ENCODE measurements at places on chromosomes 2 and 18.

DNA sequence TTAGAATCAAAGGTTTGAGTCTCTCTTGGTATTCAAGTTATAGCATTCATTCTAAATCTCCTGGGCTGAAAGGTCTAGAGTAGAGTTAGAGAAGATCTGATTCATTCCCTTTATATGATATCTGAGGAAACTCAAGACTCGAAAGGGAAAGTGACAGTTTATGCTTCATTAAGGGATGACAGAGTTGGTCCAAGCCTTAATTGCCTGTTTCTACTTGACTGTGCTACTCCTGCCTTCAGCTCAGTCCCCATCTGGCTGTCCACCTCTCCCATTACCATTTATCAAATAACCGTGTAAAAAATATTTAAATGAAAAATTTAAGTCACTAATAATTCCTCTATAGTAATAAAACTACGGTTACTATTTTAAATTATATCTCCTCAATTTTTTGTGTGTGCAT lies 537.1 kb upstream of the MEX3C start:
- no peak for DNase-seq

DNA sequence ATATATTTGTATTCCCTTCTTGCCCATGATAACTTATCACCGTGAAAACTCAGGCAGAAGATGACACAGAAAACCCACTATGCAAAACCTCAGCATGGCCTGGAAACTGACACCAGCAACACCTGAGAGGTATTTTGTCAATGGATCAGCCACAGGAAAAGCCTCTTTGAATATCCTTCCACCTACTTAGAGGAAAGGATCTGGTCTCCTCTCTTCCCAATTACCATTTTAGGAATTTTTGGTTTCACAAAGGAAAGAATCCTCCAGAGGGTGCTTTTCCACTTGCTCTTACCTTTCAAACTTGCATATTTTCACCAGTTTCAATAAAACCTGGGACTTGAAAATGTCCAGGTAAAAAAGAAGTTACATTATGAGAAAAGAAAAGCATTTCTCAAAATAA lies 20.0 kb upstream of the MEIS1 start:
- DNase-seq, result no peak

- DNase-seq, result no peak
Measured at GRCh38 chr2:217430916-217431576, 571.2 kb upstream of the TNP1 start.

GRCh38 chr2:17877811-17878280 lies 621 bp upstream of the KCNS3 start:
- no peak for DNase-seq

GRCh38 chr18:75582940-75583339 lies 155.4 kb upstream of the SMIM21 start:
- no peak for DNase-seq

DNA sequence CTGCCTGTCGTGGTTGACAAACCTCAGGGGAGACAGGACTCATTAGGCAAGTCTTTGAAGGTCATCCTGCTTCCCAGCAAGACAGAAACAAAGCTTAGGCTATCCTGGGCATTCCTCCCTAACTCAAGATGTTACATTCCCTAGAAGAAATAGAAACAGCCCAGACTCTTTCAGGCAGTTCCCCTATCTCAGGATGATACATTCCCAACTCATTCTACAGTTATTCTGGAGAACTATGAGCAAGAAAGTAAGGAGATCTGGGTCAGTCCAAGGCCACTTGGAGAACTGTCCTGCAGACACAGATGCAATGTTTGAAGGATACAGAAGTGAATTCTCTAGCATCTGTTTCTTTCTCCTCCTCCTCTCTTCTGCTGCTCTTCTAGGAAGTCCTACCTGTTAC lies 220.1 kb upstream of the NCKAP5 start:
- no peak for DNase-seq

- DNase-seq, result no peak
Measured at GRCh38 chr2:114550895-114551793, 108.7 kb downstream of the DPP10 start.

DNA sequence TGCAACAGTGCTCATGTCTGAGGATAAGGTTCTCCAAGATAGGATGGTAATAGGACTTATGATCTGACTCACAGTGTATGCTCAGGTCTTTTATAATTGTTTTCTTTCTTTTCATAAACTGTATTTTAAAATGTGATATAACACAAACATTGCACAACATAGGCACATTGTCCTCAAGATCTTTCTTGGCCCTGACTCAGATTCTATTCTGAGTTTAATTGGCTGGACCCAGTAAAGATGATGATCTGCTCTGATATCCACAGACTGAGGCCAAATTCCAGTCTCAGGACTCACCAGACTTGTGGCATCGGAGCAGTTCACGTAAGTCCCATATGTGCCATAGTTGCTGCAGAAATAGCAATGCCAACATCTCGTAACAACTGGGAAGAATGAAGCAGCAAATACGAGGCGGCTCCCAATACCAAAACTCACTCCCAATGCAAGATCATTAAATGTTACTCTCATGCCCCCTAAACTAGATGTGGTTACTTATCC lies 448.9 kb upstream of the SLC14A2 start:
- DNase-seq, result no peak

DNA sequence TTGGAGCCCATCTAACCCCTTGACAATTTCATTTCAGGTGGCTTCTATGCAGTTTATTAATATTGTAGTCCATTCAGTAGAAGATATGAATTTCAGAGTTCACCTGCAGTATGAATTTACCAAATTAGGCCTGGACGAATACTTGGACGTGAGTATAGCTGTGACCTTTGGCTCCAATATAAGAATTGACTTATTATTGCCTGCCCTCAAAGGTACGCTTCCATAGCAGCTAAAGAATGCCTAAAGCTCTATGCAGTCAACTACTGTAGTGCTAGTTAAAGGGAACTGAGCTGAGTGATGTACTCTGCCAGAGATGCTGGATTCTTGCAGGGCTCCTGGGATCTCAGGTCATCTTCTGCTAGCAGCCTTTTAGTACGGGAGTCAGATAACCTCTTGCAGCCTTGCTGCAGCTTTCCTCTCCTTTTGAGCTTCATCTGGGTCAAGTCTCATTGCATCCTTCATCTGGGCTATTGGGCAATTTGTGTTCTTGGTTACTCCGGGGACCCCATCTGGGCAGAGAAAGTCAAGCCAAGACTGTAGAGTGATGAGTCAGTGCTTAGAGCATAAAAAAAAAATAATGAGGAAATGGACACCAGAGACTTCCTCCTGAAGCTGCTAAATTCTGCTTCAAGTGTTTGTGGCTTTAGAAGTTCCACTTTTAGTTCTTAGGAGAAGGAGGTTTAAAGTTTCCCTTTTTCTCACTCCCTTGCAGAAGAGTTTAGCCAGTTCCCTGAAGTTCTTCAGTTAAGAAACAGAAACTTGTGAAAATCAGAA lies 105.6 kb downstream of the PRPF40A start:
- DNase-seq, result no peak

GRCh38 chr18:11955239-11956029 lies 25.9 kb upstream of the IMPA2 start:
- no peak for DNase-seq

DNA sequence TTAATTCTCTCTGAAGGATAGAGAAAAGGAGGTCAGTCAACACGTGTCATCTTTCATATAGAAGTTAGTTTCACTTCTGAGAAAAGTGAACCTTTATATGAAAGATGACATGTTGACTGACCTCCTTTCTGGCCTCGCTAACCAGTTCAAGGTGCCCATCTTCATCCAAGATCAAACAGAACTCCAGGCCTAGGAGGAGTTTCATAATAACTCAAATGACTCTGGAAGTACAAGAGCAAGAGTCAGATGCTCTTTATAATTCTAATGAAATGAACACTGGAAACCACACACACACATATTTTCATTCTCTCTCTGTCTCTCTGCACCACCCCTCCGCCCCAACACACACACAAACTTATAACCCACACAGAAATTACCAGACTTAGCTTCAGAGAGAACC lies 16.3 kb downstream of the ANKRD44 start:
- DNase-seq, result no peak

DNA sequence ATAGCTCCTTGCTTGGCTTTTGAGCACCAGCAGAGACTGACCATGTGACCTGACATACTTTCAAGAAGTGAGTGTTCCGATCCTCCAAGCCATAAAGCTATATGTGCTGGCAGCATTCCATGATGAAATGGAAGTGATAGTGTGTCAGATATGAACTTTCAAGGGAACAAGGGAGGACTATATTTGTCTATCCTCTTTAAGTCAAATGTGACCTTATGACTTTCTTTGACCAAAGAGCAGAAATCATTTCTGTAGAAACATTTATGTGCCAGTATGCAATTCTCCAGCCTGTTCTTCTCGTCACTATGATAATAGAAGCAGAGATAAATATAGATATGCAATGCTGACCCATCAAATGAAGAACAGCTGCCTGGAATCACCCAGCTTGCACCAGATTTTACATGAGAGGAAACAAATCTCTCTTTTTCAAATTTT lies 14.4 kb downstream of the HYCC2 start:
- no peak for DNase-seq

GRCh38 chr2:81050580-81051095 lies 746.1 kb upstream of the LRRTM1 start:
- no peak for DNase-seq

DNA sequence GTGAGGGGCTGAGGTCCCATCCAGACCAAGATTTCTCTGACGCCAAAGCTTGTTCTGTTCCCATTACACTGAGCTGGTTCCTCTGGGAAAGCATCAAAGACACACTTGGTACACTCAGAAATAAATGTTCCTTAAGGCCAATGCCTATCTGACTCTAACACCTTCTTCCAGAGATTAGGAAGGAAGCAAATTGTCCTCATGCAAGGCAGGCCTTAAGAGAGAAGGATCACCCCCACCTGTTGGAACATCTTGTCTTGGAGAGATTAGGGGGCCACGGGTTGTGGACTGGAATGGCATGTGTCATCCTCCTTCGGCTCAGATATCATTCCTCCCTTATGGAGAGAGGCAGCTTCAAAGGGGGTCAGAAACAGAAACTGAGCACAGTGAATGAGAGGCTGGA lies 100.2 kb downstream of the ANKRD44 start:
- no peak for DNase-seq

DNA sequence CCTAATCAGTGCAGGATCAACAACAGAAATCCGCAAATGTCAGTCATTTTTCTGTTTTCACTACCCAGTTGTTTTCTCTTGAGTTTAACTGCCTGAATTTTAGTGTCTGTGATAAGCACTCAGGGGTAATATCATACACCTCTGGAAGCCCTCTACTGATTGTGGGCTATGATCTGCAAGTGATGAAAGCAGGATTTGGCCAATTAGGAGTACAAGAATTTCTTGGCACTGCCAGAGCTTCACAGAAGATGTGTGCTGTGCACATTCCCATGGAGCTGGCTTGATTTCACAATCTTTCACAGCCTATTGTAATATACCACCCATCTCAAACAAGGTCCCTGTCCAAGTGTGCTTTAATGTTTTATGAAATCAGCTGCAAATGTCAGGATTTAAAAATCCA lies 27.3 kb upstream of the TDRD15 start:
- no peak for DNase-seq

GRCh38 chr18:57831597-57832377 lies 28.7 kb upstream of the ATP8B1 start:
- no peak for DNase-seq

All from T-helper 2 cell (primary cell).